ENCODE measurements at places on chromosomes 1 and 21. TPM values are rescaled to one million over a fixed set of nuclear protein-coding genes. Genes with fewer than 3 reads are reported as not detected.

The SPATA46 gene
- total RNA-seq: not detected

The SLC1A7 gene
- not detected for total RNA-seq

The GPR161 gene
- total RNA-seq: 19.8 TPM

The NCAM2 gene
- total RNA-seq: 0.13 TPM

The SPRR1A gene
- total RNA-seq: not detected

The RAB3B gene
- 15.1 TPM for total RNA-seq
